Activated CD4-positive, CD25-positive, alpha-beta regulatory T cell (primary cell): ENCODE measurements at places on chromosomes 3 and 15.

GRCh38 chr3:188646592-188646991 is 492.6 kb downstream of the LPP start:
- no peak for DNase-seq

DNA sequence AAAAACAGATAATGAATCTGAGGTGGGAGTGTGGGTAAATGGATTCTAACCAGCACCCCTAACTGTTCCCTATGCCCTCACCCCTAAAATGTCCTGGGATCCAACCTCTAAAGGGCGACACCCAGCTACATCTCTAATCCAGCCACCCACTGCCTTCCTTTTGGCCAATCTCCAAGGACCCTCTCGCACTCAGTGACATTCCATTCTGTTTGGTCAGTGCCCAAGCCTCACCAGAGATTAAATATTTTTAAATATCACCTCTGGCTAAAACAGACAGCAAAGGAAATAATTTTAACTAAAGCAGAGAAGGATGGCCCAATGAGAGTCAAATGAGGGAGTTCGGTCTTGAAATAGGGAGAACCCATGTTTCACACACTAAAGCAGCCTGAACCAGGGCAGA is 19.9 kb upstream of the SCN10A start:
- no peak for DNase-seq

DNA sequence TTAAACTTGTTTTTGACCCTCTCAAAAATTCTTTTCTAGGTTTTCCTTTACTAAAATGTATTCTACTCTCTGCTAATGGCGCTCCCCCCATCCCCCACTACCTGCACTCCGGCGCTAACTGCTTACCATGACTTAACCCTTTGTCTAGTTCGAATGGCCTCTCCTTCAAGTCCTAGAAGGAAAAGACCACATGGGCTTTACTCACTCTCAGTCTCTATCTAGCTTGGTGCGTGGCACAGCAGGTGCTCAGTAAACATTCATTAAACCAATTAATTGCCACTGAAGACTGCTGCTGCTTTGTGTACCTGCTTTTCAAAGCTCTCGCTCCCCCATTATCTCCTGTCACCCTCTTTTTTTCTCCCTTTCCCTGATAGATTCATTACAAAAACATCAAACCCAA is 457.7 kb upstream of the THRB start:
- DNase-seq: no peak

- DNase-seq: no peak
Measured at GRCh38 chr3:32303399-32303747, 64.9 kb downstream of the CMTM8 start.

- no peak for DNase-seq
Measured at GRCh38 chr3:113450911-113451310, 9.6 kb upstream of the CFAP44 start.
